Forelimb muscle (tissue), 1 donor: ENCODE measurements at places on chromosomes 3 and 15. TPM values are rescaled to one million over a fixed set of nuclear protein-coding genes. Genes with fewer than 3 reads are reported as not detected.

DNA sequence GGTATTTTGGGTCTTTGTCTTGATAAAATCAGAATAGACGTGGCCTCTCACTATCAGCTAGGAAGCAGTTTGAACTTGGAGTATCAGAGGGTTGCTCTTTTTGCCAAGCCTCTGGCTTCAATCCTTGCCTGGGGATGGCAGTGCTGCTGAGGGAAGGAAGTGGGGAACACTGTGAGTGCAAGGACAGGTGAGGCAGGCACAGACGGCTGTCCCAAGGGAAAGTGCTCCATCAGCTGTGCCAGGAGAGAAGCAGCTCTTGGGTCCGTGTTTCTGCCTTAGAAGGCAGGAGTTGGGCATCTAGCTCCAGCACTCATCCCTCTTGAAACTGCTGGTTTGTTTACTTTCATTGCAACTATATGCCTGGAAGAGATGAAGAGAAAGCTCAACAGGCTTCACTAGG, 33.2 kb downstream of the PML start:
- no peak for DNase-seq

DNA sequence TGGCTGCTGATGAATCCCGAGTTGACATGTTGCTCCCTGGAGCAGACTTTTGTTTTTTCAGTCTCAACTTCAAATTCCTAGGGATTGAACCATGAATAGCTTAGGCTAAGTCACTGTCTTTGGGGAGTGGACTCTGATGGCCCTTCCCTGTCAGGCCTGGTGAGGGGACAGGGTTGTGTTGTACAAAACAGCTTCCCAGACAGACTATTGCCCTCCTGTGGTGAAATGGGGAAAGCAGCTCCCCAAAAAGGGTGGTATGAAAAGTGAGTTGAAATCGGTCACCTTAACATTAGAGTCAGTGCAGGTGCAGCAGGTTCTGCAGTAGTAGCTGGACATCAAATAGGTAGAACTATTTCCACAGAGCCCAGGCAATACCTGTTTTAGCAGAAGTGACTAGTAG, 775.6 kb downstream of the ROBO2 start:
- DNase-seq = no peak

DNA sequence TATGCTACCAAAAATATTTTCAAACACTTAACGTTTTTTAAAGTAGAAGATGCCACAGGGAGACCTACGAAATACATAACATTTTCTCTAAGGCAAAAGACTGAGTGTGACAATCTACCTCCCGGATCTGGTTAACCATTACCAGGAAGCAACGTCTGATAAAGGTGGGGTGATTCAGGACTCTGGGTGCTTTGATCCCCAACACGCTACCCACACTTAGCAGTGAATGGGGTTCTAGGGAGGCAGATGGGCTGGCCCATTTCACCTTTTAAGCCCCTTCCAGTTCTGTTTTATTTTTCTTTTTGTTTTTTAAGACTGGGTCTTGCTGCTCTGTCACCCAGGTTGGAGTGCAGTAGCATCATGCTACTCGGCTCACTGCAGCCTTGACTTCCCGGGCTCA, 39.5 kb downstream of the EIF4E3 start:
- no peak for DNase-seq

GRCh38 chr15:75454471-75455378, 3.2 kb upstream of the SIN3A start:
- no peak for DNase-seq

DNA sequence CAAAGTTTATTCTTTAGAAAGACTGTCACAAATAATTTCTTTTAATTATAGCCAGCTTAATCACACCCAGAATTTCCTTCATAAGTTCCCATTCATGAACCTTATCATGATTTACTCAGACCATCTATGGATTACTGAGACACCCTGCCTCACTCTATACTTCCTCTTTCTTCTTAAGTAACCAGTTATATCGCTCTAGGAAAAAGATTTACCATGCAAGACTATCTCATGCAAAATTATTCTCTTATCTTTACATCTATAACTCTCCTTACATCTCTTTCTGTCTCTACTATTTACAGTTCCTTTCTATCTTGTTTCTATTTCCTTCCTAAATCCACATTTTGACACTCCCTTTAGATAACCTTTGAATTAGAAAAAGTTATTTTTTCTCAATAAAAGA, 316.8 kb downstream of the POLQ start:
- DNase-seq = no peak

DNA sequence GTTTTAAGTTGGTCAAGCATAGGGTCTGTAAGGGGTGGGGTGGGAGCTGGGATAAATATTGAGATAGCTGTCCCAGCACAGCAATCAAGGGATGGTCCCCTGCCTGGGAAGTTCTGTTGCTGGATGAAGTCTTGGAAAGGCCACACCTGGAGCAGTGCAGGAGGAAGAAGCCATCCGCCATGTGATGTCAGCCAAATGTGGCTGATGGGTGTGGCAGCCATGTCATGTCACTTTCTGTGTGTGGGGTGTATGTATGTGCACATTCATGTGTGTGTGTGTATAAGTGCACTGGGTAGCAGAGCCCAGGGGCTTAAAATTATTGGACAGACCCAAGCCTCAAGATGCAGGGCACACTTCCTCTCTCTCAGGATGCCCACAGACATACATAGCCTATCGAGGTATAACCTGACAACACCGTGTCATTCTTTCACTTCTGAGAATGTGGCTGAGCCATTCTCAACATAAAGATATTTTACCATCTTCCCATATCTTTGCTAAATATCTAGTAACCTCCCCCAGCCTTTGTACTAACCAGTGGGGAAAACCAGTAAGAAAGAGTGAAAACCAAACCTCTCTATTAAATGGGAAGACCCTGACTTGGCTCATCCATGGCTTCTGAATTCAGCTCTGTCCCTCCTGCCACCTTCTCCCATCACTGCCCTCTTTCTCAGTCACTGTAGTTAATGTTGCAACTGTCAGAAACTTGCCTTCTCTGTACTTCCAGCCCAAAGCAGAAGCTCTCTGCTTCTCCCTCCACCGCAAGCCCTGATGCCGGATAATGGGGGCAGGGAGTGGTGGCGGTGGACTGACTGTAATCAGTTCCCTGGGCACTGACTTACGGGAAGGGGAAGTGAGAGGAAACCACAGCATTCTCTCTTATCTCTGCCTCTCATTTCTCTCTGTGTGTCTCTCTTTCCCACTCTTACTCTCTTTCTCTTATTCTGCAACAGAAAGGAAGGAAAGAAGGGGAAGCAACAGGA, 11.2 kb downstream of the TNFSF10 start:
- no peak for DNase-seq

DNA sequence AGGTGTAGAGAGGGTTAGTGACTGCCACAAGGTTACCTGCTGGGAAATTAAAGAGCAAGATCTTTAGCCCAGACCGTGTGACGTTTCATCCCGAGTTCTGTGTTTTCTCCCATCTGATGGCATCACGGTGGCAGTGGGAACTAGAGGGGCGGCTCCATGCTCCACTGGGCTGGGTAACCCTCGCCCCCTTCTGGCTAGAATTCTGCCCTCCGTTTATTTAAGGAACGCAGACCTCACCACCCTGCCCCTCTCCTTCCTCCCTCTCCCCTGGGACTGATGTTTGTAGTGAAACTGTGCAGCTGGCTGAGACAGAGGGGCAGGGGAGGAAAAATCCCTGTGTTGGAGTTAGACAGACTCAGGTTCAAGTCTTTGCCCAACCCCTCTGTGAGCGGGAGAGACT, 65.6 kb downstream of the ITGA11 start:
- no peak for DNase-seq

GRCh38 chr3:191345334-191345733, 15.0 kb upstream of the UTS2B start:
- DNase-seq = no peak

DNA sequence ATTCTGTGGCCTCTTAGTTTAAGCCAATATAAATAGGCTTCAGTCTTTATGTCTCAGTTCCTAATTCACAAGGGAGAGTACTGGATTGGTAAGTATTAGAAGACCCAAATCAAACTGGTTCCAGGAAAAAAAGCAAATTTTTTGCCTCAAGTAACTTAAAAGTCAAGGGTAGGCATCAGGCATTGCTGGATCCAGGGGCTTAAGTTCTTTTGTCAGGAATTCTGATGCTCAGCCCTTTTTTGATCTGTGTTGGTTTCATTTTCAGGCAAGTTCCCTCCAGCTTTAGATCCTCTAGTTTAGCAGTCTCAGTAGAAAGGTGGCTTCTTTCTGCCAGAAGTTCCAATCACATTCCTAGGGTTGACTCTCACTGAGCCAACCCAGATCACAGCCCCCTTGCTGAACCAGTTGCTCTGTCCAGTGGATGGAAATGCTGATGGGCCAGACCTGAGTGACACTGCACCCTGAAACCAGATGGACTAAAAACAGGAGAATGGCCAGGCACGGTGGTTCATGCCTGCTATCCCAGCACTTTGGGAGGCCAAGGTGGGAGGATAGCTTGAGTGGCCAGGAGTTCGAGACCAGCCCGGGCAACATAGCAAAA, 253.5 kb downstream of the SHQ1 start:
- no peak for DNase-seq

DNA sequence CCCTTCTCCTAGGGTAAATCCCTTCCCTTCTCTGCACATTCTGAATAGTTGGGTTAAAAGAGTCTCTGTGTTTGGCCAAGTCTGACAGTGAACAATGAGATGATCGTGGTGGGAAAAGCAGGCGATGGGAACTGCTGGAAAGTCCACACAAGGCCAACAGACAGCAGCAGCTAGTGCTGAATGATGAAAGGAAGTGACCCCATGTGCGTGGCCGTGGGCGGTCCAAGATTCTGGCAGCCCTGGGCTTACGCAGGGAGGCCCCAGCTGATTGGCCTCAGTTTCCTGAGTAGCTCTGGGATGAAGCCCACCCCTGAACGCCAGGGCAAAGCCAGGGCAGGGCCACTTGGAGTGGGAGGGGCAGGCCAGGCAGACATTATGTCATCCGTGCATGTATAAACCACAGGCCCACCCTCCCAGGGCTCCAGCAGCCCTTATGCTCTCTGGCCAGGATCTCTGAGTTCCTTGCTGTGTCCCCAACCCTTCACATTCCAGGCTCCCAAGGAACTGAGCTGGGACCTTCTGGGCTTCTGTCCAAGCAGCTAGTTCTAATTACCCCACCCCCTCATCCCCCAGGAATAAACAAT, 57.8 kb downstream of the CDC25A start:
- DNase-seq = peak; percentile 83

DNA sequence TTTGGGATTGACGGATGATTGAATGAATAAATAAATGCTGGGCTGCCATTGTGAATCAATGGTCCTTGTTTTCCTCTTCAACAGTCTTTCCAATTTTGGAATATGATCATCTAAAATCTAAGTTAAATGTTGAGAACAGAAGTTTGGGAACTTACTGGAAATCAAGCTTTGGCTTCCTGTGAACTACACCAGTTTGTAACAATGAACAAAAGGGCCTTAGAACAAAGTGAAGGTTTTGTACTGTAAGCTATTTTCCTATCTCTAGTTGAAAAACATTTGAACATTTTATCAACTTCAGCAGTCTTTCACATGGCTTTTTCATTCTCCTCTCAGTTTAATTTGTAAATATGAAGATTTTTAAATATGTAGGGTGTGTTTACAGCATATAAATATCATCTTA, 66.3 kb downstream of the RUBCN start:
- no peak for DNase-seq

PP2D1 gene
- polyA plus RNA-seq = 0.39 TPM

CAND2 gene
- polyA plus RNA-seq = 59.0 TPM

TIMP4 gene
- 2.2 TPM for polyA plus RNA-seq

LRRIQ4 gene
- polyA plus RNA-seq = 0.13 TPM
